Stomach (tissue), 19 donors: ENCODE measurements at places on chromosomes 6 and 20.

DNA sequence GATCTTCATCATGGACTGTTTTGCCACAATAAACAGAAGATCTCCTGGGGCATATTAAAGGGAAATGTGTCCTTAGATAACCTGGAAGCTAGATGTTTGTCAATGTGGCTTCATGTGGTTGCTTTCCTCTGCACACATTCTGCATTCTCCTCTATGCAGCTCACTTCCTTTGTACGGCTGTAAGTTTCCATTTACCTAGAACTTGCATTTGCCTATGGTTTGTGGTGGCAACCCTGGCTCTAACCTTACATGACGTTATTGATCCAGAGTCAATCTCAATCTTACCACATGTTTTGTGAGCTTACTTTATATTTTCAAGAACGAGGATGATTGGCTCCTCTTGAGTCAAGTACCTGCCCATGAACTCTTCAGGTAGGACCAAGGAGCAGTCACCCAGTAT, 863.1 kb downstream of the MAFB start:
- no peak for DNase-seq

- DNase-seq: peak; percentile 57
Measured at GRCh38 chr6:152636609-152637295, 410 bp downstream of the SYNE1 start.

DNA sequence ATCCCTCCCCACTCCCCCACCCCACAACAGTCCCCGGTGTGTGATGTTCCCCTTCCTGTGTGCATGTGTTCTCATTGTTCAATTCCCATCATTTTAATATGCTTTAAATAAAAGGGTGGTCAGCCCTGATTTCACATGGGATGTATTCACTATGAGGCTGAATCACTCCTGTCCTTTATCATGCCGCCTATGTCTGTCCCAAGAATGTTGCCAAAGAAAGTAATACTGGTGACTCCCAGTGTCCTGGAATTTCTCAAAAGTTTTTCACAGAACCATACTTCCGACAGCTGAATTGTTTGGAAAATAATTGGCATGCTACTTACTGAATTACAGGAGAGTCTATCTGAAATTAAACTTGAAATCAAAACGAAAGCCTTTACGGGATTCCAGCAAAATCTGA, 217.7 kb downstream of the HAO1 start:
- no peak for DNase-seq

- no peak for DNase-seq
Measured at GRCh38 chr6:4781426-4781825, 5.2 kb downstream of the CDYL start.

DNA sequence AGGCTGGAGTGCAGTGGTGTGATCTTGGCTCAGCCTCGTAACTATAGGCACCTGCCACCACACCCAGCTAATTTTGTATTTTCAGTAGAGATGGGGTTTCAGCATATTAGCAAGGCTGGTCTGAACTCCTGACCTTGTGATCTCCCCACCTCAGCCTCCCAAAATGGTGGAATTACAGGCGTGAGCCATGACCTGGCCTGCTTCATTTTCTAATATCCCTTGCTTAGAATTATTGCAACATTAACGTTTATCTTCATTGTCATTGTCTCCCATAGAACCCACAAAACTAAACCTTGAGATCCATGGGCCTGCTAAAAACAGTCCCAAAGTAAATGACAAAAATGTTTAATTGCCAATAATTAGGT, 6.1 kb downstream of the EEF1A1 start:
- DNase-seq: peak; percentile 51

DNA sequence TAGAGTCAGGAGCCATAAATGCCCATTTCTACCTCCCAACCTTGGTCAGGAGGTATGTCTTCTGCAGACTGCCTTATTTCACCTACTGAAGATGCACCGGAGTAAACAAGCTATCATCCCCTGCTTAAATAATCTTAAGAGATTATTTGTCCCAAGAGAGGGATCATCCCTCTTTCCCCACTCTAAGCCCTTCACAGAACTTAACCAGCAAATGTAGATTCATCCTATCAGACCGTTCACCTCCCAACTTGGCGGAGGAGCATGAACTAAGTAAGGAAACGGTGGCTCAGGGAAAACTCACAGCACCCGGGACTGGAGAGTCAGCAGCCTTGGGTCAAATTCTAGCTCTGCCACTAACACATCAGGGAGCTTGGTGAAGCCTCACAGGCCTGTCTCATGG, 115.3 kb downstream of the TRERF1 start:
- DNase-seq: no peak

DNA sequence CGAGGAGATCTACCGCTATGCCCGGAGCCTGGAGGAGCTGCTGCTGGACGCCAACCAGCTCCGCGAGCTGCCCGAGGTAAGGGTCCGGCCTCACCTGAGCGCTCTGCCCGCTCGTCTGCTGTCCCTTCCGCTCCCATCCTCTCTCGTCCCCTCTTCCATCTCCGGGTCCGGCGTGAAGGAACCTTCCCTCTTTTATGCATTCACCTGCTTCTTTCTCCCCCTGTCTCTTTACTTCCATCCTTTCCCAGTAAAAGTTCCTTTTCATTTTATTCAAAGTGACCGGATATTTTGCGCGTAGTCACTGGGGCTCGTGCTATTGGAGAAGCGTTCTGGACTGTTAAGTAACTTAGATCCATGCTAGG, 516 bp downstream of the LRRC1 start:
- DNase-seq: no peak

- no peak for DNase-seq
Measured at GRCh38 chr6:32522302-32523047, 7.6 kb downstream of the HLA-DRB5 start.

DNA sequence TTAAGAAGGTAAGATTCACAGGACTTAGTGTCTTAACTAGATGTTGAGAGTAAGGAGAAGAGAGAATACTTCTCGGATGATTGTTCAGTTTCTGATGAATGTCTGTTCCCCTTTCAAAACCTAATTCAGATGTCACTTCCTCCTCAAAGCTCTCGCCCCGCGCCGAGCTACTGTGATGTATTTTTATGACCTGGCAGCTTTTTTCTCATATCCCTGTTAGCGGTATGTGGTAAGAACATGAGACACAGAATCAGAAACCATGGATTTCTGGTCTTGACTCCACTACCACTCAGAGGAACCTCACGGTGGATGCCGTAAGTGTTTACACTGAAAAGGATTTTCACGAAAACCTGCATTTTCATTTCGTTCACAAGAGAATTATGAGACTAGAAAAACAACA, 48.4 kb downstream of the CEP43 start:
- peak; percentile 50 for DNase-seq

DNA sequence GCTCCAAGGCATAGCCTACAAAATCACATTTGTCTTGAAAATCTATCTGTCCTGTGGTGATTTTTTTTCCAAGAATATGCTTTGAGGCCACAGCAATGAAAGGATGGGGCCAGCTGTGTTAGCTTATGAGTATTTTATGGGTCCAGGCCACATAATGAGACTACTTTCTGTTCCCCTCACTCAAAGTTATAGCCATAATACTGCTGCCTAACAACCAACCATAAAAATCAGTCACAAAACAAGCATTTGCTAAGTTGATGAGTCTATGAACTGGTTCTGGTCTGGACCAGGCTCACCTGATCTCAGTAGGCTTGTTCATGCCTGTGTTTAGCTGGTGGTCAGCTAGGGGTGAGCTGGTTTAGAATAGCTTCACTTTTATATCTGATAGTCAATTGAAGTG, 192.5 kb upstream of the PLCB4 start:
- DNase-seq: no peak

- DNase-seq: no peak
Measured at GRCh38 chr6:153677522-153677921, 361.5 kb upstream of the OPRM1 start.

GRCh38 chr20:58058421-58059259, 169.8 kb downstream of the ANKRD60 start:
- no peak for DNase-seq

DNA sequence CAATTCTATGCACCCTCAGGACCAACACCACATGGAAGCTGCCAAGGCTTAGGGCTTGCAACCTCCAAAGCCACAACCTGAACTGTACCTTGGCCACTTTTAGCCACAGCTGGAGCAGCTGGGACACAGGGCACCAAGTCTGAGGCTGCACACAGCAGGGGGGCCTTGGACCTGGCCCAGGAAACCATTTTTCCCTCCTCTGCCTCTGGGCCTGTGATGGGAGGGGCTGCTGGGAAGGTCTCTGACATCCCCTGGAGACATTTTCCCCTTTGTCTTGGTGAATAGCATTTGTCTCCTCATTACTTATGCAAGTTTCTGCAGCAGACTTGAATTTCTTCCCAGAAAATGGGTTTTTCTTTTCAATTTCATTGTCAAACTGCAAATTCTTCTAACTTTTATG, 13.0 kb downstream of the TPBG start:
- DNase-seq: no peak

DNA sequence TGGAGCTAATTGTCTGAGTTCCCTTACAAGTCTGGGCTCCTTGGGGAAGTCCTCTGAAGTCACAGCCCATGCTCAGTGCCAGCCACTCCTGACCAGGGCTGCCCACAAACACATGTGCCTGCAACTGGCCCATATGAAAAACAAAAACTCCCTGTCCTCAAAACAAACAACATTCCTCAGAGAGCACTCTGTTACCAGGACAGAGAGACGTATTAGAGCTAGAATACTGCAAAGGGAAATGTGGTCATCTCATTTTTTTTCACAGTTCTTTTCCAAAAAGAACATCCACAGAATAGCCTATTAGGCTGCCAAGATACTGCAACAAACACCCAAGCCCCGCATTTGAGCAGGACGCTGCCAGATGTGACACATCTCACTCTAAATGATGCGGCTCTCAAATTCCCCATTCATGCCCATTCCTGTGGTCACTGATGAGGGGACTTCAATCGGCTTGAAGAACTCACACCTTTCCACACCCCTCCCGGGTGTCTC, 71.1 kb downstream of the SLC22A23 start:
- DNase-seq: no peak

DNA sequence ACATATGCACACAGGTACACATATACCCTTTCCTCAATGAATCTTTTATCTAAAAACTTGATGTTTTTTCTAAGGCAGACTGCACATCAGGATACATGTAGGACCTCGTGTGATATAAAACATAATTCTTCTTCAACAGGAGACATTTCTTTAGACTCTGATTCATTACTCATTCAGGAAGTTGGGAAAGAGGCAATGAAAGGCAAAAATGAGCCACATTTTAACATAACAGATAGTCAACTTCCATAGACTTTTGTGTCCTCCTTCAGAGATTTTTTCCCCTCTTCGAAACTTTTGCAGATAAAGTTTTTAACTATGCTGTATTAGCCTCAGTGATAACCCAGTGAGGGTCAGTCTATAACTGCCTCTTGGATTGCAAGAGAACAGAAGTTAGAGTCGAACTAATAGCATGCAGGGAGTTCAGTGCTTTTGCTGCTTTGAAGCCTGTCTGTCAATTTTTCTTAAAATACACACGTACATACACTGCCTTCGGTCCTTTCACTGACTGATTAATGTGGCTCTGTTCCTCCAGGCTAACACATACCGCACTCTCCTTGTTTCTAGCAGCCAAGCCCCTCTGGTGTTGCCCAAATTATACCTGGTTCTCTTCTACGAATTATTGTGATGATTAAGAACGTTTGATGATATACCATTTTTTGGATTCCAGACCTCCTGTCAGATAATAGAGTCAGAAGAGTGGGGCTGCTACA, 562.5 kb upstream of the MAP3K7 start:
- DNase-seq: no peak

DNA sequence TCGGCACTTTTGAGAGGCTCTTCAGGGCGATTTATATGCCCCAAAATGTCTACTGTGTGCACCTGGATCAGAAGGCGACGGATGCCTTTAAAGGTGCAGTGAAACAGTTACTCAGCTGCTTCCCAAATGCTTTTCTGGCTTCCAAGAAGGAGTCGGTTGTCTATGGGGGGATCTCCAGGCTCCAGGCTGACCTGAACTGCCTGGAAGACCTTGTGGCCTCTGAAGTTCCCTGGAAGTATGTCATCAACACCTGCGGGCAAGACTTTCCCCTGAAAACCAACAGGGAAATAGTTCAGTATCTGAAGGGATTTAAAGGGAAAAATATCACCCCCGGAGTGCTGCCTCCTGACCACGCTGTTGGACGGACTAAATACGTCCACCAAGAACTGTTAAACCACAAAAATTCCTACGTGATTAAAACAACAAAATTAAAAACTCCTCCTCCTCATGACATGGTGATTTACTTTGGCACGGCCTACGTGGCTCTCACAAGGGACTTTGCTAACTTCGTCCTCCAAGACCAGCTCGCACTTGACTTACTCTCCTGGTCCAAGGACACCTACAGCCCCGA, 8.2 kb downstream of the GCNT2 start:
- peak; percentile 31 for DNase-seq

- no peak for DNase-seq
Measured at GRCh38 chr6:101830501-101831031, 437.1 kb downstream of the GRIK2 start.

- DNase-seq: no peak
Measured at GRCh38 chr20:4524307-4524706, 197.4 kb upstream of the PRND start.

GRCh38 chr20:43963872-43964791, 49.5 kb downstream of the TOX2 start:
- no peak for DNase-seq

GRCh38 chr6:120237221-120237620, 887.7 kb upstream of the MAN1A1 start:
- no peak for DNase-seq

DNA sequence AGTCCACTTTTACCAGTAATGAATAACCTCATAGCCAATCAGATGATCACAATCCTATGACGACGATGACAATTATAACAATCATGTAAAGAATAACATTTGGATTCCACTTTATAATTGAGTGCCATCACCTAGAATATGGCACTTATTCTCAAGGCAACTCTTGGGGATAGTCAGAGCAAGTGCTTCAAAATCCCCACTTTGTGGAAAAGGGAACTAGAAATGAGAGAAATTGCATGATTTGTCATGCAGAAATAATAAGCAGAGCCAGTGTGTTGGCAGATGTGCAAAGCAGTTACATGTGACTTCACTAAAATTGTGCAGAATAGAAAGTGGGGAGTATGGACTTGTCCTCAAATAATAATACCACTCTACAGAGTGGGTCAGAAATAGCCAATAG, 41.3 kb downstream of the FRK start:
- no peak for DNase-seq

DNA sequence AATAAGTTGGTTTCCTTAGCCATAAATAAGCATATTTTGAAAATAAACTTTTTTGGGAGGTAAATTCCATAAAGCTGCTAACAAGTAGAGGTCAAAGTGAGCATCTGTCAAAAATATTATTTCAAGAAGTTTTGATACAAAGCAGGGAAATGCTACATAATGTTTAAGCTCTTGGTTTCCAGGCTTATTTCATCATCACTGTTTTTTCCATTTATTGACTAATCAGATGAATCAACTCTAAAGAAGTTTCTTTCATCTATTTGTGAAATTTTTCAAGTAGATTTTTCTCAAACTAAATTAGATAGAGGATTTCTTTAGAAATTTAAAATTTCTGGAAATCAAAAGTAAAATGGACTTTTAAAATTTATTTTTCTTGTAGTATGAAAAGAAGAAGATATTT, 89.5 kb upstream of the TBX18 start:
- no peak for DNase-seq

GRCh38 chr20:23877524-23877923, 2.0 kb downstream of the CST5 start:
- no peak for DNase-seq
